ENCODE measurements at places on chromosomes 1 and 21.

- no peak for DNase-seq
Observed at GRCh38 chr1:12572522-12572921, 45.5 kb downstream of the DHRS3 start.

DNA sequence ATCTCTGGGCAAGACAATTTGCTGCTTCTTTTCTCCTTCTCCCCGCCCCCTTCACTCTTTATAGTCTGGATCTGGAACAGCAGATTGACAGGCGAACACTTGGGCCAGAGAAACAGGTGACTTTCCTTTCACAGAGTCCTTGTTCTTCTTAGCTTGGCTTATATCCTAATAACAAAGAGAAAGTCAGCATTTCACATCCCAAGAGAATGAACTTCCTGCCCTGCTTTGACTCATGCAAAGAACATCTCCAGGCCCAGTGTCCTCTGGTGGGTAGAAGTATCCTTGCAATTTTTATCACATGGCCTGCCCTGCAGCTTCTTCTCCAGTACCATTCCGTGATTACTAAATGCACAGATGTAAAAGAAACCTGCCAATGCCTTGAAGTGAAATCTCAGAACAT, 764.4 kb downstream of the ADGRL2 start:
- peak; percentile 31 for DNase-seq

DNA sequence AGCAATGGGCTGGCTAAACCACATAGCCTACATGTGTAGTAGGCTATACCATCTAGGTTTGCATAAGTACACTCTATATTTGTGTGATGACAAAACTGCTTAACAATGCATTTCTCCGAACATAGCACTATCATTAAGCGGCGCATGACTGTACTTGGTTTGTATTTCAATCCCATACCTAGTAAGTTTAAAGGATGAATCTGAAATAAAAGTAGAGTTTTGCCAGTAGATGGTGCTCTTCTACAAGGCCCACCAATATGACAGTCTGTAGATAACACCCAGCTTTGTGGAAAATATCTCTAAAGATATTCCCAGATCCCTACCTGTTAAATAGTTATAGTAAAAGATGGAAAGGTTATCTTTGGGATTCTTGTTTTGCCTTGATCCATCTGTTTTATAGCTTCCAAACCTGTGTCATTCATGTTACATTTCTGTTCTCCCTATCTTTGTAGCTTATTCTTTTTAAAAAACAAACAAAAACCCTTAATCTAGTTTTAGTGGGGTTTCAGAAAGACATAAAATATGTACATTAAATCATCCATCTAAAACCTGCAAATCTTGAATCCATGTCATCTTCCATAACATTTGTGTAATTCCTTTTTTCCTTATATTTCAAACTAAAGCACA, 33.9 kb upstream of the ASPM start:
- DNase-seq = peak; percentile 81

DNA sequence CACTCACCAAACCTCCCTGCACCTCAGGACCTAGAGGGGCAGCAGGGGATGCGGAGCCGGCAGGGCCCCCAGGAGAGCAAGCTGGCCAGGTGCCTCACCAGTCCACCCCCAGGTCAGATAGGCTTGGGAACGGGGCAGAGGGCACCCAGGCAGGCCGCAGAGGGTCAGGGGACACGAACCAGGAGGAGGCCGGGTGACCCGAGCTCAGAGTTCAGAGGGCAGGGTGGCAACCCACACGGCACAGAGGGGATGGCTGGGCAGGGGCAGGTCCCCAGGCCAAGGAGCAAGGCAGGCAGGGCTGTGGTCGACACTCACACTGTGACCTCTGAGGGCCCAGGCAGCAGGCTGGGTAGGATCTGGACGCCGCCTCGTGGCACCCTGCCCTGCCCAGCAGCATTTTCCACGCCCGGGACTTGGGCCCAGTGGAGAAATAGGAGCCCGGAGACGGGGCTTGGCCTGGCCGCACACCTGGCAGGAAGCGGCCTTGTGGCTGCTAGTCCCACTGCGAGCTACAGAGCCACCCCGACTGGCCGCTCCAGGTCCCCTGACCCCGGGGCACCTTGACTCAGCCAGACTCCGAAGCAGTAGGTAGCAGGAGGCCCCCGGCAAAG, 5.3 kb downstream of the DVL1 start:
- no peak for DNase-seq

GRCh38 chr21:36185523-36185922, 28.9 kb downstream of the DOP1B start:
- no peak for DNase-seq

DNA sequence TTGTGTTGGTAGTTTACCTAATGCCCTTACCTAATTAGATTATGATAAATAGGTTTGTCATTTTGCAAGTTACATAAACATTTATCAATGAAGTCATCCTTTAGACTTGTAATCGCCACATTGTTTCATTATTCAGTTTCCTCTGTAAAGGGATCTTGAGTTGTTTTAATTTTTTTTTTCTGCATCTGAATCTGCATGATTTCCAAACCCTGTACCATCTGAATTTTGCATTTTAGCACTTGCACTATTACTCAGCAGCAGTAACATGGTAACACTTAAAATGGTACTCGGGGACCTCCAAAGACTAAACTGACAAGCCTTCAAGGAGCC, 12.4 kb downstream of the TARDBP start:
- no peak for DNase-seq

DNA sequence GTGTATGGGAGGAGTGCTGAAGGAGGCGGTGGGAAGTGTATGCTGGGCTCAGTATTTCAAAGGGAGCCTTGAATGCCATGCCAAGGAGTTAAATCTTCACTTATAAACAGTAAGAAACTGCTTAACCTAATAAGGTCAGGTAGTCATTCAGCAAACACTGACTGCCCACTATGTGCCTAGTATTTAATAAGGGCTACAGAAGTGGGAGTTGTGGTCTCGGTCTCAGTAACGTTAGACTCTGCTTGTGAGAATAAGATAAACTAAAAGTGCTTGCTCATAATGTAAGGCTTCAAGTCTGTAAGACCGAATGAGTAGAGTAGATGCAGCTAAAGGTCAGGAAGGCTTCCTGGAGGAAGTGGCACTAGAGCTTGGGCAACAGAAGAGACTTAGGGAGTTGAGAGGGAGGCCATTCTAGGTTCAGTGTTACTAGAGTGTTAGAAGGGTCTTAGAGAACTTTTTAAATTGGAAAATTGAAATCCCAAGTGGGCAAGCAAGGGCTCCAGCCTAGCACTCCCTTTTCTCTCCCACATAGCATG, 6.0 kb downstream of the MARCKSL1 start:
- no peak for DNase-seq

DNA sequence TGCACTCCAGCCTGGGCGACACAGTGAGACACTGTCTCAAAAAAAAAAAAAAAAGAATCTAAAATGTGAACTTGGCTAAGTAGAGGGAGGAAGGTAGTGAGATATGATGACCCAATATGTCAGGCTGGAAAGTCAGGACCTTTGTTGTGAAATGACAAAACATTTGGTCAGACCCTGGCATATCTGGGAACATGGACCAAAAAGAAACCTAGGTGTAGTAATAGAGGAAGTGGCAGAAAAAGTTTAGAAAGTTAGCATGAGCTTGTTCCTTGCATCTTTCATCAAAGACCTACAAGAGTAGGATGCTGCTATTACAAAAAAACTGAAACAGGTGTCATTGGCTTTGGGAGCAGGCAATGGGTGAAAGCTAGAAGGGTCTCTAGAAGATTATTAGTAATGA, 7.3 kb upstream of the S100A3 start:
- no peak for DNase-seq

GRCh38 chr1:62286786-62287224, 32.4 kb downstream of the KANK4 start:
- no peak for DNase-seq

GRCh38 chr21:41425954-41426675, at the start of gene MX1:
MX1 (plus strand) TSS chr21:41426239; CDS start chr21:41432071, 5,832 bp downstream.
- no peak for DNase-seq

DNA sequence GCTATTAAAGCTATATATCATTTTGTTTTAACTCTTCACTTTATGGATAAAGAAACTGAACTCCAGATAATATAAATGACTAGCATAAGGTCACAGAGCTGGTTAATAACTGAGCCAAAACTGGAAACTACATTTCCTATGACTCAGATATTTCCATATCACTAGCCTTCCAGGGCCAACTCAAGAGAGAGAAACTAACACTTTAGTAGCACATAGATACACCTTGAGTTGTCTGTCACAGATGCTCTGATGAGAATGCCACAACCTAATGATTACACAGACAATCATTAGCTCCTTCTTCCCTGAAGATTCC, 40.7 kb downstream of the NME7 start:
- peak; percentile 9 for DNase-seq
